ENCODE measurements at places on chromosomes 7 and 10.

DNA sequence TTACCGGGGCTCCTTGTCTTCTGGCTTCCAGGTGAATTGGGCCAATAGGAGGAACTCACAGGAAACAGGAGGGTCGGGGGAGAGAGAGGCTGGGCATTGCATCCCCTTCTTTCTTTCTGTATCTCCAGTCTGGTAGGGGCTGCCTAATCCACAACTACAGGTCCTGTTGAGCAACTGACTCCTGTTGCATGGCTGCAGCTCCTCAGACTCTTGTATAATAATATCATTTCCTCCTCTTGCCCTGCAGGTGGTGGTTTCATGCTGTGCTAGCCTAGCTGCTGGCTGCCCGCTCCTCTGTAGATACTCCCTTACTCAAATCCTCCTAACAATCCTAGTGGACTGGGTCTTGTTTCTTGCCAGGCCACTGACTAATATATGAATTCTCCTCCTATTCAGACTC is 276.5 kb upstream of the SMIM30 start:
- no peak for DNase-seq

DNA sequence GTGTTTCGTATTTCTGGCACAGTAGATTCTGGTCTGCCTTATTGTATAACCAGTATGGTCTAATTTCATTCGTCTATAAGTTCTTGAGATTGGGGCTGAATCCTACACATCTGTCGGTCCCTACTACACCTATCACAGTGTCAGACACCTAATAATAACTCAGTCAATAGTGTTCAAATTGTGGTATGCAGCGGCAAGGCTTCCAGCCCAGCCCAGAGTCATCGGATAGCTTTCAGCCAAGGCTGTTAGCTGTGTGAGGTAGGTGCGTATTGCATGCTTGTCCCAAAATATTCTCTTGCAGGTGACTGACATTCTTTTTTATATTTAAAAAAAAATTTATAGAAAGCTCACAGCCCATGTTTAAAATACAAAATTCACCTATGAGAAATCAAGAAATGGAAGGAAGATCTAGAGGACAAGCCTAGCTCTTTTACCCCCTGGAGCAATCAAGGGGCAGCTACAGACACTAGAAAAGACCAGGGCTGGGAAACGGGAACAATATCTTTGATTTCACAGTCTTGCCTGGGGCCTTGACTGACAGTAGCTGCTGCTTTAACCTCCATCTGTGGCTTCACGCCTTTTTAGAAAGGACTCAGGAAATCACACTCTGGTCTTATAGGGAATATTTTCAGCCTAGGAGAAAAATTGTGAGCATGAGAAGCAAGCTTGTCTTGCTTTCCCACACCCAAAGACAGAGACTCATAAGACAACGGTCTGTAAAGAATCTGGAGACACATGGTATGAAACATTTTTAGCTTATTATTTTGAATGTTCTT is 9.5 kb upstream of the ASB4 start:
- DNase-seq, result peak; percentile 47

DNA sequence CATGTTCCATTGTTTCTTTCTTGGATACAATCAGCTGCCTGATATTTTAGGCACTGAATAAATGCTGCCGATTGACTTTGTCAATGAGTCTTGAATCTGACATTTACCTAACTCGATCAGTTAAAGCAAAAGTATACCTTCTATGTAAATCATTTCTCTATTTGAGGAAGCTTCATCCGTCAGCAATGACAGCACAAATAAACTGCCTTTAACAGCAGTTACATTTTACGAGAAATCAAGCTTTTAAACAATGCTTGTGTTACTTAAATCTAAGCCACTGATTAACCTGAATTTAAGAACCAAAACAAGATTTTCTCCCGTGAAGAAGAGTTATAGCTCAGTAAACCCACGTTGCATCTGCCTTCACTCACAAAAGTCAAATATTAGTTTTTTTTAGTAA is 71.3 kb downstream of the CUL1 start:
- no peak for DNase-seq

DNA sequence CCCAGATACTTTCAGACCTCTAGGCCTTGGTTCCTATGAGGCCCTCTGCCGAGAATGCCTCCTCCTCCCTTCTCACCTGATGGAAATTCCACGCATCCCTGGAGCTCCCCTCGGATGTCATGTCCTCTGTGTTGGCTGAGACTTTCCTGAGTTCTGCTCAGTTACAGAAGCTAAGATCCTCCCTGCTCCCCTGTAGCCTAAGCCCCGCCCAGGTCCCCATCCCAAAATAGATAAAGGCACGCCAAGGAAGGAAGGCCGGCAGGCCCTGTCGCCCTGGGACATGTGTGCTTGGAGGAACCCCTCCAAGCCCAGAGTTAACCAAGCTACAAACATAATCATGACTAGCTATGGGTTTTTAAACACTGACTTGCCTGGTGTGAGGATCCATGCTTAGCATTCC is 123.5 kb downstream of the SORBS1 start:
- no peak for DNase-seq

DNA sequence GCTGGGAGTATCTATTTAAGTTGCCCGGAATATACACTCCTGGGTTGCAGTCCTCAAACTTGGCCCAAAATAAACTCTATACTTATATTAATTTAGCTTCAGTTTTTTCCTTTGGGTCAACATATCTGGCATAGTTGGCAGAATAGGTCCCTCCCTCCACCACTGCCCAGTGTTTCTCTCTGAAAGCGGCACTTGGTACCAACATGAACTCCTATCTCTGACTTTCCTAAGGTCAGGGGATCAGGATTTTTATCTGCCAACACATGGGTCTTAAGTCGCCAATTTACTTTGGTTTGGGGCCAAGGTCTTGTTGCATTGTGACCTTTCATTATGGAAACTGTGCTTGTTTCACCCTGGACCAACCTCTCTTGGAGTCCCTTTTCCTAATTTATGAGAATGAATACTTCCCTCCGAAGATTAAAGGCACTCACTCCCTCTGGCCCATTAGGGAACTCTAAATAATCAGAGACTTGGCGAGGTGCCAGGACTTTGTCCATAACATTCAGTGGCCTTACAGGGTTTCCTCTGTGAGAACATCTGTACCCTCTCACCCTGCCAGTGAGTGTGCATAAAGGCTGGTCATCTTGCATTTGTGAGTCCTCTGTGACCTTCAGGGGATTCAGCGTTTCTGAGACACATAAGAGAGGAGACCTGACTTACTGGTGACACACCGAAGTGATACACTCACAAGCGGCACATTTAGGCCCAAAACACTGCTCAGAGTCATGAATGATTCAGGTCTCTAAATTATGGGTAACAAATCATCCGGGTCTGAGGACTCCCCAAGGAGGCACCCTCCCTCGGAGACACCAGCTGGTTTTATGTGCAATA is 19.7 kb upstream of the FKBP9 start:
- DNase-seq, result peak; percentile 52

Measured in NCI-H510A treated with DMSO at 0.1 percent for 48 hours (cell line).